Amniotic epithelial cell (primary cell): ENCODE measurements at places on chromosomes 2 and 18.

DNA sequence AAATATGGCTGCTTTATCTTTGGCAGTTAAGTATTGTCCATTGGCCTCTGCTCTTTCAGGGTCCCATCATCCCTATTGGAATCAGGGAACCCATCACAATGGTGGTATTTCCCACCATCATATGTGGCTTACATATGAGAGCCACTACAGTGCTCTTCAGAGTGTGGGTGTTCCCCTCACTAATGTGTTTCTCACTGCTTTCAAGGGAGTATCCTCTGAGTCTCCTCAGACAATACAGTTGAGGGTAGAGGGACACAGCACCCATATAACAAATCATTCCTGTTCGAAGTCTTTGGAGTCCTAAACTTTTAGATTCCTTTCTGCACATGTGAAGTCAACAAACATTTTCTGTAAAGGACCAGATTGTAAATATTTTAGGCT, 48.8 kb upstream of the DNAJC10 start:
- no peak for DNase-seq

DNA sequence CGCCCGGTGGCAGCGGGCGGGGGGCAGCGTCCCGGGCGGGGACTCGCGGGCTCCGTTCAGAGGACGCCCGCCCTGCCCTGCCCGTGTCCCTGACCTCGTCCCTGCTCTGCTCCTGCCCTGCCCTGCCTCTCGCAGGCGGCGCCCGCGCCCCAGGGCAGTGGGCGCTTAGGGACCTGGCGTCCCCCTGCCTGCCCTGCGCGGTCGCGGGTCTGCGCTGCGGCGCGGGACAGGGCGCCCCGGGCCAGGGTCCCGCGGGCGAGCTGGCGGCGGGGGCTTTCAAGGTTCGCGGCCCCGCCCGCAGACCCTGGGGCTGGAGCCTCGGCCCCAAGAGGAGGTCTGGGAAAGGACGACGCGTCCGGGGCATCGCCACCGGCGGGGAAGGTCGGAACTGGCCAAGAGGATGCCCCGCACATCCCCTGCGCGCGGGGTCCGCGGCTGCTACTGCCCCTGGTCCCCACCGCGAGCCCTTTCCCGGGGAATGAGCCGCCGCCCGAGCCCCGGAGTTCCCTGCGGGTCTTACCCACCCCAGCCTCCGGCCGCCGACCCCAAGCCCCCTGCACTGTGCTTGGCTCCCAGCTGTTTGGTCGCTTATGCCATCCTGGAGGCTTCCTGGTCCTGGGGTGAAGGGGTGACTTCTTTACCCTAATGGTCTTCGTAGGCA, 679 bp downstream of the RNF144A start:
- DNase-seq, result no peak

DNA sequence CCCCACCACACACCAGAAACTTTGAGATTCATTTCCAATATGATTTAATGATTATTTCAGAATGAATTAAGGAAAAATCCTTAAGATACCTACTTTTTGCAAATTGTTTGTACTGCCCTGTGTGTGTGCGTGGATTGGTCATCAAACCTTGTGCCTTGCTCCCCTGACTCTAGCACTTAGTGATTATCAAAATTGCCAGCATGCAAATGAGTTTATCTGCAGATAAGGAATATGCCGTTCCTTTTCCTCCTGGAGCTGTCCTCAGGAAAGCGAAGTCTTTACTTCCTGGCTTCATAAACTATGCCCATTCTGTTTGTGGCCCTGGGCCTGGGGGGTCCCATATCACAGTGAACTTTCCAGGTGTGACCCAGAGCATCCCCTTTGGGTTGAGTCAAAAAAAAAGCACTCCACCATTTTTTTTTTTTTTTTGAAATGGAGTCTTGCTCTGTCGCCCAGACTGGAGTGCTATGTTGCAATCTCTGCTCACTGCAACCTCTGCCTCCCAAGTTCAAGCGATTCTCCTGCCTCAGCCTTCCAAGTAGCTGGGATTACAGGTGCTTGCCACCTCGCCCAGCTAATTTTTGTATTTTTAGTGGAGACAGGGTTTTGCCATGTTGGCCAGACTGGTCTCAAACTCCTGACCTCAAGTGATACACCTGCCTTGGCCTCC, 11.4 kb downstream of the CHMP1B start:
- DNase-seq, result peak; percentile 33

- peak; percentile 24 for DNase-seq
Measured at GRCh38 chr2:19035238-19035637, 323.2 kb downstream of the OSR1 start.

DNA sequence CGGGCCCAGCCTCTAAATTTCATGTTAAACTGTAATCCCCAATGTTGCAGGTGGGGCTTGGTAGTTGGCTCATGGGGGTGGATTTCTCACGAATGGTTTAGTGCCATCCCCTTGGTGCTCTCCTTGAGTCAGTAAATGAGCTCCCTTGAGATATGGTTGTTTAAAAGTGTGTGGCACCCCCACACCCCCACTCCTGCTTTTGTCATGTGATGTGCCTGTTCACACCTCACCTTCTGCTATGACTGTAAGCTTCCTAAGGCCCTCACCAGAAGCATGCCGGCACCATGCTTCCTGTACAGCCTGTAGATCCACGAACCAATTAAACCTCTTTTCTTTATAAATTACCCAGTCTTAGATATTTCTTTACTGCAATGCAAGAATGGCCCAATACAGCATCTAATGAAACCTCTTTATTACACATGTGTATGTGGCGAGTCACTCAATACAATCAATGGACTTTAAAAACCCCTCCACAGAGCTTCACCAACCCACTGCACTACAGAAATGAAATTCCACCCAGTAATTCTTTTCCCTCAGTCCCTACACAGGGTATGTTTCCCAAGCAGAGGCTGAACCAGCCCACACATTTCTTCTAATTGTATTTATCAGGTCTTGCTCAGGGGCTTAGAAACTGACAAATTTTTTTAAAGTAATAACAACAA, 47.3 kb downstream of the WDFY1 start:
- DNase-seq, result no peak

DNA sequence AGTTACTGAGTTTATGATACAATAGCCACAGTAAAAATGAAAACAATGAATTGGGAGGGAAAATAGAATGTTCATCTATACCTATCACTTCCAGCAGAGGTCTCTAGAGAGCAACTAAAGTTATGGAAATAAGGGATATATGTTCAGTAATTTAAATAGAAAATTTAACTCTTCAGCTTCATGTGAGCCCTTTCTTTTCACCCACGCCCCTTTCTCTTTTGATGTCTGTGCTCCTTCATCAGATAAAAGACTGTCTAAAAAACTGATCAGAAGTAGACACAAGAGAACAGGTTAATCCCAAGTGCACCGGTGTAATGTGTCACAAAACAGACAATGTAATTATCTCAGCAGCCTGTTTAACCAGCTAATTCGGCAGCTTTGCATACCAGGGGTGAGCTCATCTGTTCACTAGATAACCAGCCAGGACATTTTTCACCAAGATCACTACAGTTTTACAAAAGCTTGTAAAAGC, 238.5 kb upstream of the ERBB4 start:
- DNase-seq, result peak; percentile 63

- no peak for DNase-seq
Measured at GRCh38 chr2:3628241-3628679, 29.7 kb upstream of the ALLC start.

DNA sequence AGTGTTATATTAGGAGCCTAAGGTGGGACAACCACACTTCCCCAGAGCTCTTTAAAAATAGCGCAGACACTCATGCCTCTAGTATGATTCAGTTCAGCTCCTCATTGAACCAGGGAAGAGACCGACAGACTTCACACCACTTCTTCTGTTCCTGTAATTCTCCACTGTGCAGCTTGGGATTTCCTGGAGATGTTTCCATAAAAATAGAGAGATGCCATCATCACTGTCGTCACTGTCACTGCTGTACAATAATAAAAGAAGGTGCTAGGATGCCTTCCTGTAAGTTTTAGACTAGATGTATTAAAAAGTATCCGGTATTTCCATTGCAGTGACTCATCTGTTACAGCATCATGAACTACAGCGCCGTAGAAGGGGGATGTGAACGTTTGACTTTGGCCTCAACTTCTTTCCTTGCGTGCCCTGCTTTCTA, 110.9 kb downstream of the FAM210A start:
- no peak for DNase-seq

- DNase-seq, result no peak
Measured at GRCh38 chr2:126107883-126108282, 548.1 kb upstream of the GYPC start.

DNA sequence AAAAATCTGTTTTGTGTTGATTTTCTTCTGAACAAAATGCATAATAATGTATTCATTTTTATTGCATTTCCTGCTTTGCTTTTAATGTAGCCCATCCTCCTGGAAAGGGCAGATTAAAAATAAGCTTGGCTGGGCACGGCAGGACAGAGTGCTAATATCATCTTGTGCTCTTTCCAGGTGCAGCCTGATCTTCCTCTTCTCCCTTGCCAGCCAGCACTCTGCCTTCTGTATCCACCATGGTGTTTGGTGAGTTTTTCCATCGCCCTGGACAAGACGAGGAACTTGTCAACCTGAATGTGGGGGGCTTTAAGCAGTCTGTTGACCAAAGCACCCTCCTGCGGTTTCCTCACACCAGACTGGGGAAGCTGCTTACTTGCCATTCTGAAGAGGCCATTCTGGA, 52.3 kb downstream of the KCNS3 start:
- DNase-seq, result no peak

DNA sequence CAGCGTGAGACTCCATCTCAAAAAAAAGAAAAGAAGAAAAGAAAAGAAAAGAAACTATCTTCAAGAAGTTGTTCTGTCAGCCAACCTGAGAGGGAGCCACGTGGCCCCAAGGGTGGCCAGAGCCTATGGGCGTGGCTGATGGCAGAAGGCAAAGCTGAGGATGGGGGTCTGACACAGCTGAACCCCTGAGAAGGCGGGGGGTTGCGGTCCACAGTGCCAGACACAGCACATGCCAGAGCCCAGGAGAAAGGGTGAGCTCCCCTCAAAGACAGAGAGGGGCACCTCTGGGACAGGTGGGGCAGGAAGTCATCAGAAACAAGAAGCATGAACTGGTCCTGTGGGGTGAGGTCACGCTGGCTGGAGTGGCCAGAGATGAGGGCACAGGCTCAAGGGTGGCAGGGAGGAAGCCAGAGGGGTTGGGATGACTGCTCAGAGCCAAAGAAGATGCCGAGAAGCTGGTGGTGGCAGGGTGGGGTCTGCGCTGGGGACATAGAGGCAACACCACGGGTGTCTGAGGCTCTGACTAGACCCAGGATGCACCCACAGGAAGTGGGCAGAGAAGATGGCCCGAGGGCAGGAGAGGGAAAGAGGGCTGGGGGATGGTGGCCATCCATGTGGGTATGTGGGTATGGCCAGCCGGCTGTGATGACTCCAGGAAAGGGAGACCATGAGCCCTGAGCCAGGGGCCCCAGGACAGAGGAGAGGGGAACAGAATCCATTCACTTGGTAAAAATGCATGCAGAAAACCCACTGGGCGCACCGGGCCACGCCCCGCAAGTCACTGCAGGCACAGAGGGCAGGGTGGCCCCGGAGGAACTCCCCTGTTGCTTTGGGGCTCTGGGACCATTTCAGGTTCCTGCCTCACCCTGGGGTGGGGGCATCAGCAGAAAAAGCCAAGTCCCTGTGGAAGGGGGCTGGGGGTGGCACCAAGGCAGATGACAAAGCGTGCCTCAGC, 8.4 kb downstream of the KIF1A start:
- DNase-seq, result no peak

- DNase-seq, result no peak
Measured at GRCh38 chr2:218395456-218395825, 4.2 kb upstream of the CTDSP1 start.

DNA sequence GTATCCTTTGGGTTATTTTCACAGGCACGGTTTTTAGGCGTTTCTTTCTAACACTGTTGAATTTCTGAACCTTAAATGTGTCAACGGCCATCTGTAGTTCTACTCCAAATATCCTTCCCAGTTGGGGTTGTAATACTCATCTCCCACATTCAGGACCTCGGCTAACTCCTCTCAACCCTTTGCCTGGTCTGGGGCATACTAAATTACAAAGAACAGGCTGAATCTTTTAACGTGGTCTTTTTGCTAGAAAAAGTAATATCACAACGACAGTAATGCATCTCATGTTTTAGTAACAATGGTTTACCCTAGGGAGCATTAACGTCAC, 2.1 kb downstream of the RPRM start:
- no peak for DNase-seq

- no peak for DNase-seq
Measured at GRCh38 chr2:238256111-238256510, 16.3 kb upstream of the HES6 start.

DNA sequence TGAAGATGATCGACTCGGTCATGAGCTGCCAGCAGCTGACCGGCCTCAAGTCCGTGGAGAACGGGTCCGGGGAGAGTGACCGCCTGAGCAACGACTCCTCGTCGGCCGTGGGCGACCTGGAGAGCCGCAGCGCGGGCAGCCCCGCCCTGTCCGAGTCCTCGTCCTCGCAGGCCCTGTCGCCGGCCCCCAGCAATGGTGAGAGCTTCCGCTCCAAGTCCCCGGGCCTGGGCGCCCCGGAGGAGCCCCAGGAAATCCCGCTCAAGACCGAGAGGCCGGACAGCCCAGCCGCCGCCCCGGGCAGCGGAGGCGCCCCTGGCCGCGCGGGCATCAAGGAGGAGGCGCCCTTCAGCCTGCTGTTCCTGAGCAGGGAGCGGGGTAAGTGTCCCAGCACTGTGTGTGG, 14.9 kb downstream of the SALL3 start:
- no peak for DNase-seq

DNA sequence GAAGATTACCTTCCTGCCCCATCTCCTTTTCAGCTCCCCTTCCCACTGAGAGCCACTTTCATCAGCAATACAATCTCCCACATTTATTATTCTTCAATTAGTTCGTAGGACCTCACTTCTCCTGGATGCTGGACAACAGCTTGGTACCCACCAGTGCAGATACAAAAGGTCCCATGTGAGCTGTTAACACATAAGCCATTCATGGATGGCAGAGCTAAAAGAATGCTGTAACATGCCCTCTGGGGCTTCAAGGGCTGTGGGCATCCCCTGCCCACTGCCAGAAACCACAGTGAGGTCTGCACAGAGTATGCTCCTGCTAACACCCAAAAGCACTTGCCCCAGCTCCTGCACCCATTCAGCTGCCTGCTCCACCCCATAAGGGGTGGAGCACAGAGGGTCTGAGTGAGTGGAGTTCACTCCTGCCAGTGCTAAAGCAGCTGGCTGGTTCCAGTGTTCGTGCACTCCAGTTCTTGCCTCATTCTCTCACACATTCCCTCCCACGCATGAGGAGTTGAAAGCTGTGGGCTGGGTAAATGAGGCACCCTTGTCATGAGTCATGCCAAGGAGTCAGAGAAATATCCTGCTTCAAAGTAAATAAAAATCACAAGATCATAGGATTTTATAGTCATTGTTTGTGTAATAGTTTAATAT, 305.9 kb upstream of the TMEFF2 start:
- peak; percentile 87 for DNase-seq

DNA sequence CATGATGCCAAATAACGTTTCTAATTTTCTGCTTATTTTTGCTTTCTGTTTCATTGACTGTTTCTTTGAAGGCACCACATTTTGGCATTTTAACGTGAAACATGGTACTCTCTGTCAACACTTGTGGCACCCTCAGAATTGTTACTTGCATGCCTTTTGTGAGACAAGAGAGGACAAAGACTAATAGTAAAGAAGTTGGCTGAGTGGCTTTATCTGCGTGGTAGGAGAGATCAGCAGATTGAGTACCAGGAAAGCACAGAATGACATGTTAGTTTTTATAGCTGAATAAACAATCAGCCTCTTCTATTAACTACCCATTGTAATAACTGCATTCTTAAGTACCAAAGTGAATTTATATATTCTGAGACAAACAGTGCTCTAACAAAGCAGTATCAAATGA, 8.6 kb downstream of the ZNF638 start:
- no peak for DNase-seq

- DNase-seq, result no peak
Measured at GRCh38 chr2:157326698-157327097, 1.1 kb upstream of the ERMN start.
